Activated naive CD8-positive, alpha-beta T cell treated with anti-CD3 and anti-CD28 coated beads, Interleukin-2, amount 50 U/mL, for 16 hours (primary cell): ENCODE measurements at places on chromosomes 3 and 15.

DNA sequence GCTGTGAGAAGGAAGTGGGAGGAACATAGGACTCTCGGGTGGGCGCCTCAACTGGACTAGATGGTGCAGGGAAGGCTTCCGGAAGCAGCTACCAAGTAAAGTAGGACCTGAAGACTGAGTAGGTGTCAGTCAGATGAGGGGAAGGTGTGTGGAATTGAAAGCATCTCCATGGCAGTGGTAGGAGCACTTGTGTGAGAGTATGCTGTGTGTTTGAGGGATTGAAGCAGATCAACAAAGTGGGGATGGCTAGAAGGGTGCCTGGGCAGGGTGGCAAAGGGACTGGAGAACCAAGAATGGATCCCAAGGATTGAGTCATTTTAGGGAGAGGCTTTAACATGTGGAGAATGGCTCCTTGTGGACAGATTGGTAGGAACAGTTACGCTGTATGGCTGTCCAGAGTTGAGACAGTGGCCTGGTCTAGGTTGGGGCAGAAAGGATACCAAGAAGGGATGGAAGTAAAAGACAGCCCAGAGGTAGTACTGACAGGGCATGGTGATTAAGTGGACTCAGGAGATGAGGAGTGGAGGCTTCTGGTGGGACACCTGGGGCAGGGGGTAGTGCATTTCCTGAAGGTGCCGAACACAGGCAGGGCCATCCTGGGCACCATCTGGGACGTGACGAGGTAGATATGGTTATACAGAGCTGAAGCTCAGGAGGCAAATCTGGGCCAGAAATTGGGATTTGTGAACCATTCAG lies 1.5 kb downstream of the UQCC5 start:
- DNase-seq = no peak

GRCh38 chr3:155572085-155572484 lies 172.8 kb downstream of the PLCH1 start:
- DNase-seq = no peak

DNA sequence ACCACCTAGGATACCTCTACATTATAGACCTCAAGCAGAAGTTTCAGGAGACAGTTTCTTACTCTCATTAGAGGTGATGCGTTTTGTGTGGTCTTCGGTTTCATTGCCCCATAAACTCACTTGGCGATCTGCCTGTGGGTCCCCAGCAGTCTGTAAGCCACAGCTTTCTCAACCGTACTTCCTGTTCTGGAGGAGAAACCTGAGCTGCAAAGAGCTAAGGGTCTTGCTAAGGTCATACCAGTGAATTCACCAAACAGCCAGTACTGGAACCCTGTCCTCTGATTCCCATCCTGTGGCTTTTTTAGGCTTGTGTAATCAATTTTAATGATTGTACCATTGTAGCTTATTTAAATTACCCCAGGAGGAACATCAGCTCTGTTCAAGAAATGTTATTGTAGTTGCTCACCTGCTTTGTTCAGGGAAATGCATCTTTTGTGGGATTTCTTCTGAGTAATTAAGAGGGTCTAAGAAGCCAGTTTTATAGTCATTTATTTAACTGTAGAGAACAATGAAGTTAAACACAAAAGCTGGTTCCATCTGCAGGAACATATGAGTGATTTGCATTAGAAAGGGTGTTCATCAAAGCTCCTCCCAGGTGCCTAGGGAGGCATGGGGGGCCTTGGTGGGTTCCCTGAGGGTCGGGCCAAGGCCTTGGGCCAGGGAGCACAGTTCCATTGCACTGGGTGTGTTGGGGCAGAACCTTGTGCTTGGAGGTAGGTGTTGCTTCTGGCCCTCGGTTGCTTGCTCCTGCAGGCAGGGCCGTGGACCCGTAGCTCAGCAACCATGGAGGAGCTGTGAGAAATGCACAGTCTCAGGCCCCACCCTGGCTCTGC lies 69.6 kb downstream of the APBA2 start:
- DNase-seq = no peak

DNA sequence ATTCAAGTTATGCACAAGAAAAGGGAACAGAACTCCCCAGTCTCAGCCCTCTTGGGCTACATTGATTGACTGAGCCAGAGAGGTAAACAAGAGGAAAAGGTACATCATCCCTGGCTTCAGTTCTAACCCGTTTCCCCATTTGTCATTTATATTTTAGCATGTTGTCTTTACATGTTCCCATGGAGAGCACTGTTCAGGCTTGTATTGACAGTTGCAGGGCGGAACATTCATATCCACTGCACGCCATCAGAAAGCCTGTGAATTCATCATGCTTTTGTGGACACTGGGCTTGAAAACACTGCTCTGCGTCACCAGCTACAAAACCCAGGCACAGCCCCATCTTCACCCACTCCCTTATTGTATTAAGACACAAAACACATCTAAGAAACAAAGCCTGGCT lies 240.9 kb upstream of the EIF1B start:
- no peak for DNase-seq

GRCh38 chr15:88465633-88466224 lies 1.5 kb downstream of the MRPL46 start:
- no peak for DNase-seq

- DNase-seq = no peak
Measured at GRCh38 chr3:71728632-71729342, 3.6 kb upstream of the EIF4E3 start.

- no peak for DNase-seq
Measured at GRCh38 chr3:143835312-143835711, 13.0 kb downstream of the SLC9A9 start.

GRCh38 chr3:66403323-66403990 lies 97.4 kb downstream of the LRIG1 start:
- DNase-seq = no peak

- no peak for DNase-seq
Measured at GRCh38 chr3:164732166-164732565, 346.1 kb downstream of the SI start.

- no peak for DNase-seq
Measured at GRCh38 chr15:41950127-41950483, 22.3 kb downstream of the EHD4 start.

- DNase-seq = no peak
Measured at GRCh38 chr15:81297147-81297572, 26.8 kb downstream of the STARD5 start.

- no peak for DNase-seq
Measured at GRCh38 chr3:64063207-64063982, 40.1 kb upstream of the PSMD6 start.

GRCh38 chr3:157913741-157914150 lies 192.5 kb downstream of the SHOX2 start:
- no peak for DNase-seq

DNA sequence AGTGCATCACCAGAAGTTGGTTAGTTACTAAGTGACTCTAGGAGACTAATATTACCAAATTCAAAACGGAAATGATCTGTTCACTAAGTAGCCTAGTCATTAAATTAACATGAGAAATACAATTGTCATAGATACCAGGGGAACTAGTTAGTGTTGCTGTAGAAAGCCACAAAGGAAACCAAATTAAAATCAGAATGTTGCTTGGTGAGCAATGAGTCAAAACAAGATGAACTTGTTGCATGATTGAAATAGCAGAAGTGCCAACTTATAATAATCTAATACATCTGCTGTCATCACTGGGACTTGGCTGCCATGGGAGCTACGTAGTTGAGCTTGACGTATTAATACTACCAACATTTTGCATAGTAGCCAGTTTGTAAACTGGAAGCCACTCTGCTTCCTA lies 458.1 kb downstream of the DIPK2A start:
- no peak for DNase-seq
